ENCODE measurements at places on chromosomes 6 and 20.

GRCh38 chr6:140445474-140446004 lies 1071.1 kb upstream of the CITED2 start:
- no peak for DNase-seq

- no peak for DNase-seq
These were observed 23.0 kb upstream of the AVP start for GRCh38 chr20:3107464-3108025.

DNA sequence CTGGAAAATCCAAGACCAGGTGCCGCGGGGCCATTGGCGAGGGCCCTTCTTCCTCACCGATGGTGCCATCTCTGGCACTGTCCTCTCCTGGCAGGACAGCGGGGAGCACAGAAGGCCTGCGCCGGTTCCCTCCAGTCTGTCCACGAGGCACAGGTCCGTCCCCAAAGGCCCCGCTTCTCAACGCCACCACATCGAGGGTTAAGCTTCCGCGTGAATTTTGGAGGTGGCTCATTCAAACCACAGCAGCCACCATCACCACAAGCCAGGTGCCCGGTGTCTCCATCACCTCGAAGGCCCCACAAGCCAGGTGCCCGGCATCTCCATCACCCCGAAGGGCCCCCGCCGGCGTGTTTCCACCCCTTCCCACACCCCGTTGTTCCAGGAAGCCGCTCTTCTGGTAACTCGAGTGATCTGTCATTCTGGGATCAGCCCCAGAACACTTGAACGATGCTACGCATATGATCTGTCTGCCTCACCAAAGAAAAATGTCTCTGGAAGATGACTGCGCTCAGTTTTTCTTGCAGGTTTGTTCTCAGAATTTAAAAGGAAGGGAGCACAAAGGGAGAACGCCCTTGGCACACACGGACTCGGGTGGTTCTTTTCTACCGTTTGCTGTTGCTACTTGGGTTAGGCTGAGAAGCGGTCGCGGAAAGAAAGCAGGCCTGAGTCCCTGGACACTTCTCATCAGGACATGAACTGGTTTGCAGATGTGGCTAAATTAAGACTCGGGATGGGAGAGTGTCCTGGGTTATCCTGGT lies 9.9 kb upstream of the KIF25 start:
- DNase-seq: no peak

GRCh38 chr6:74114428-74114827 lies 418.4 kb downstream of the CD109 start:
- DNase-seq: no peak

DNA sequence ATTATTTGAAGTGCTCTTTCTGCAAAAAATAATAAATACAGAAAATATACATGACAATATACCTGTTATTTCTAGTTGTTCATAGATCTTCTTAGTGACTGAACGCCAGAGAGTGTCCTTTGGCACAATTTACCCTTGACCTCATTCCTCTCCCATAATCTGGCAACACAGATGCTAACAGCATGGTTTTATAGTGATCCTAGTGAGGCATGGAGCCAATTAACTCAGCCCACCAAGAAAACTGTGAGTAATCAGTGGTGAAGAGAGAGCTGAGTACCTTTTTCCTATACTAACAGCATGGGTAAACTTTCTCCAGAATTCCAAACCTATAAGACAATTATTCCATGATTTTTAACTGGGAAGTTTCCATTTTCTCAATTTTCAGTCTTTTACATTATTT lies 61.0 kb downstream of the VGLL2 start:
- no peak for DNase-seq

DNA sequence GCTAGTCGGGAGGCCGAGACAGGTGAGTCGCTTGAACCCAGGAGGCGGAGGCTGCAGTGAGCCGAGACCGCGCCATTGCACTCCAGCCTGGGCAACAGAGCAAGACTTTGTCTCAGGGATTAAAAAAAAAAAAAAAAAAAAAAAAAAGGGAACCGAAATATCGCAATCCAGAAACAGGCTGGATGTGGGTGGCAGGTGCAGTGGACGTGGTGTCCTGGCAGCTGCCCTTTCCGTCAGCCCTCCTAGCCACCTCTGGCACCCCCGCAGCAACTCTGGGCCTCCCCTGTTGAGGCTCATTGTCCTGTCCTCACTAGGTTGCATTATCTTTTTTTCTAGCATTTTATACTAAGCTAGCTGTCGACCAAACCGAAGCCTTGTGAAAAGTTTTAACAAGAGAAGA lies 113.5 kb downstream of the DTNBP1 start:
- no peak for DNase-seq

GRCh38 chr20:32204205-32205109 lies 3.1 kb downstream of the PLAGL2 start:
- no peak for DNase-seq

- peak; percentile 72 for DNase-seq
These were observed 81.4 kb downstream of the JARID2 start for GRCh38 chr6:15327271-15327670.

- peak; percentile 63 for DNase-seq
These were observed at the start of gene DNAAF9 for GRCh38 chr20:3407040-3407770. Gene DNAAF9, minus strand, starts transcription at chr20:3407669. Its CDS starts 112 bp downstream, at chr20:3407557.

DNA sequence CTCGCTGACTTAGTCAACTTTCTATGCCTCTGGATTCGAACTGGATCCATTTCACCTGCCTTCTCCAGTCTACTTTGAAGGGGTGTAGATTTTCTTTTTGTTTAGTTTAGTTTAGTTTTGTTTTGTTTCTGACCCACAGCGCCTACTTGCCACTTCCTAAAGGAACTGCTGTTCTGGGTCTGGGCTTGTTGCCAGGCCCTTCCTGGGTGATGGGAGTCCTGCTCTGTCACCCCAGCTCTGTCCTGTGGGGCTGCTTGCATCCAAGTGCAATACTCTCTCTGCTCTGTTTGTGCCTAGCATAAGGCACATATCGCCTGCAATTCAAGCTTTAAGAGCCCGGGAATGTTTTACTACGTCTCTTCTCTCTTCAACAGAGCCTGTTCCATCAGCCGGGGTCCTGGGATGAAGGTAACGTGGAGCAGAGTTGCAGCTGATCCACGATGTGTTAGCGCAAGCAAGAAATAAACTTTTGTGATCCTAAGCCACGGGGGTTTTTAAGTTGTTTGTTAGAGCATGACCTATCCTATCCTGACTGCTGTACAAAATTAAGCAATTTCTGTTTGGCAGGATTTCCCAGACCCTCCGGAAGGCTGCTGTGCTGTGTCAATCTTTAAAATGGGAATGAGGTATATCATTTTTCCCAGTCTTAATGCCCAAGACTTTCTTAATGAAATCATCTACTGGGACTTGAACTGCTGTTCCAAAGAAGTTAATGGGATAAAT lies 30.9 kb upstream of the TAGAP start:
- peak; percentile 25 for DNase-seq

DNA sequence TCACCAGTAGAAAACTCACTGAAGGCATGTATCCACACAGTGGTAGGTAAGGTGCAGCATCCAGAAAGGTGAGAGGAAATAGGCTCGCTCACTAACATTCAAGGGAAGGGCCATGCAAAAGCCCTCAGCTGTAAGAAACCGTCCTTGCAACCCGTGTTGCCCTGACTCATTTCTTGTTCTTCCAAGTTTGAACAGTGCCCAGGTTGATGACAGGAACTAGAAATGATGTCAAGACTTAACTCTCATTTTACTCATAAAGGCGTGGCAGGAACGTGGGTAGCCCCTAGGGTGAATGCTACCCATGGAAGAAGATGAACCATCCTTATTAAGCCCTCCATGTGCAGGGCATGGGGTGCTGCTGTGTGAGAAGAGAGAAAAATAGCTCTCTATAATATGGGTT lies 187.6 kb downstream of the CD83 start:
- DNase-seq: no peak

DNA sequence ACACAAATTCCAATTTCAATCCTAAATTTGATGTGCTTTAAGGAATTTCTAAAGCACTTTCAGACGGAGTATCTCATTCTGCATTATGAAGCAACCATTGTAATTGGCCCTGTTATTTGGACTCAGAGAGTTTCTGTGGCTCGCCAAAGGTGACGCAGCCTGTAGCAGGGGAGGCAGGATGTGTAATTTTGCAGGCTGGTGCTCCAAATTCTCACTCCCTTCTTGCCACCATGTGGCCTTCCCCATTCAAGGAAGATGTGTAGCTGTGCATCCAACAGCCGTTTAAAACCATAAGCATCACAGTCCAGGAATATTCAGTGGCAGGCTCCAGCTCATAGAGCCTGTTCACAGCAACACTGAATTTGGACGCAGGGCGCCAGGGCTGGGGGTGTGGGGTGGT lies 45.8 kb downstream of the AGPAT4 start:
- DNase-seq: peak; percentile 80

DNA sequence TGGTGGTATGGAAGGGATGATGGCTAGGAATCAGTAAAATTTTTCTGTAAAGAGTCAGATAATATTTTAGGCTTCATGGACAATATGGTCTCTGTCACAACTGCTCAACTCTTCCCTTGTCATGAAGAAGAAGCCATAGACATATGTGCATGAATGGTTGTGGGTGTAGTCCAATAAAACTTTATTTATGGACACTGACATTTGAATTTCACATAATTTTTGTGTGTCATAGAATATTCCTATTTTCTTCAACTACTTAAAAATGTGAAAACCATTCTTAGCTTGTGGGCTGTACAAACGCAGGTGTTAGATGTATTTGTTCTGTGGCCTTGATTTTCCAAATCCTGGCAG lies 59.9 kb downstream of the SYNDIG1 start:
- no peak for DNase-seq

- no peak for DNase-seq
These were observed 228.0 kb upstream of the SYNDIG1 start for GRCh38 chr20:24241466-24241865.

DNA sequence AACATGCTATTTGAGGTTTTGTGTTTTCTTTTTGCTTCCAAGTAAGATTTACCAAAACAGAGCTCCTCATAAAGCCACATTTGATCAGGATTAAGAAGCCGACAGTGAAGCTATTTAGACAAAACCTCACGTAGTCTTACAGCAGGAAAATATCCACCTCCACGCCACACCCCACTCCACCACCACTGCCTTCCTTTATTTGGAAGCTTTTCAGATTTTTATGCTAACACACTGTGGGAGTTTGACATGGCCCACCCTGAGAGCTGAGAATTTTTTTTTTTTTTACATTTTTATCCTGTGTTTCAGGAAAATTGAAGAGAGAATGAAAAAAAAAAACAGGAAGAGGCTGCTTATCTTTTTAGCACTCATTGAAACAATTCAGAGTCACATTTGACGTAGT lies 104.8 kb upstream of the MC3R start:
- DNase-seq: no peak

- DNase-seq: no peak
These were observed 147.4 kb downstream of the MOXD1 start for GRCh38 chr6:132253906-132254305.

- peak; percentile 99 for DNase-seq
These were observed at the start of the genes POLR1C and YIPF3 for GRCh38 chr6:43516697-43517504. Gene POLR1C, plus strand, starts transcription at chr6:43517089. Its CDS starts 21 bp downstream, at chr6:43517110. Gene YIPF3, minus strand, starts transcription at chr6:43516926. Its CDS starts 119 bp downstream, at chr6:43516807.

- DNase-seq: no peak
These were observed 67.6 kb downstream of the PSMG4 start for GRCh38 chr6:3326184-3326971.

- DNase-seq: no peak
These were observed 51.9 kb downstream of the UNC5CL start for GRCh38 chr6:40986921-40987819.

- DNase-seq: no peak
These were observed 11.4 kb downstream of the TRIM38 start for GRCh38 chr6:25973923-25974555.

- peak; percentile 84 for DNase-seq
These were observed 83.5 kb upstream of the SPTLC3 start for GRCh38 chr20:12925210-12925755.

GRCh38 chr20:40986774-40987173 lies 41.8 kb upstream of the TOP1 start:
- DNase-seq: no peak

DNA sequence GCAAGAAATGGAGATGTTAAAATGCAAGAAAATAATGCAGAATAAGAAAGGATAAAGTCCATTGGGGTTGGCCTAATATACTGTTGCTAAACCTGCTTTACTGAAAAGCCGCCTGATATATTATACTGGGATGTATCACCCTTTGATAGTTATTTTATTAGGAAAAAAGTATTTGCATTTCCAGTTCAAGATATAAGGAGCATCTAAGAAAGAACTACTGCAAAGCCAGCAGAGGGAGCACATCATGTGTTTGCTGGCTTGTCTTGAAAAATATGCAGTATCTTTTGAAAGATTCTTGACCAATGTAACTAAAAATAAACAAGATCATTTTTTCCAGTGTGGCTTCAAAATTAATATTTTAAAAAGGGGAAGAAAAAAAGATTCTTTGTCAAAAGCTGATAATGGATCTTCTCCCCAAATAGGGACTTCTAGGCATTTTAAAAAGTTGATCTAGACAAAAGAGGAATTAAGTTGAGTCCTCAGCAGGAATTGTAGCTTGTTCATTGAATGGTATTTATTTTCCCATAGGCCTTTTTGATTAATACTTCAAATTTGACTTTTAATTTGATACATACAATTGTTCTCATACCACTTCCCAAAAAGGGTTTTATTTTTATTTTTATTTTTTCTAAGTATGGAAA lies 214.9 kb downstream of the ZFAND3 start:
- peak; percentile 60 for DNase-seq

DNA sequence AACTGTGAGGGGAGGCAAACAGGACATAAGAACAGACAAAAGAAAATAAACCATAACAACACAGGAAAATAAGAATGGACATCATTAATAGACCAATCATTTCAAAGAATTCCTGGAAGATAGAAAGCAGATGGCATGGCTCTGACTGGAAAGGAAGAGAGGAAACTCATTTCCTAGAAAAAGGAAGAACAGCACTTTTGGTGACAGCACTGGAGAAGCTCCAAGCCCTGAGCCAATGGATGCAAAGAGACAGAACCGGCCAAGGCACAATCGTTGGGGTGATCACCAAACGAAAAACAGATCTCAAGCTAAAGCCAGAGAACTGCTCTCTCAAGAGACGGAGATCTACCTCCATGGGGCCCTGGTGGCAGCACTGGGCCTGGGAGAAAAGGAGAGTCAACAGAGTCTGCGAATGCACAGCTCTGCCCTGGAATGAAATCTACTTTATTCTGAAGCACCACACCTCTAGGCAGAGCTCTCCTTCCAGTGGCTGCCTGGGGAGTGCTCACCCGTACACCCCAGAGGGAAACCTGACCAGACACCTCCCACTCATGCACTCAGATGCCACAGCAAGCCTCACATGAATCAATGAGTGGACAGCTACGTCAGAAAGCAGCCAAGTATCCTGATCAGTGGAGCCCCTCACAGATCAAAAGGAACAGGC lies 24.2 kb downstream of the KIAA0319 start:
- peak; percentile 63 for DNase-seq

DNA sequence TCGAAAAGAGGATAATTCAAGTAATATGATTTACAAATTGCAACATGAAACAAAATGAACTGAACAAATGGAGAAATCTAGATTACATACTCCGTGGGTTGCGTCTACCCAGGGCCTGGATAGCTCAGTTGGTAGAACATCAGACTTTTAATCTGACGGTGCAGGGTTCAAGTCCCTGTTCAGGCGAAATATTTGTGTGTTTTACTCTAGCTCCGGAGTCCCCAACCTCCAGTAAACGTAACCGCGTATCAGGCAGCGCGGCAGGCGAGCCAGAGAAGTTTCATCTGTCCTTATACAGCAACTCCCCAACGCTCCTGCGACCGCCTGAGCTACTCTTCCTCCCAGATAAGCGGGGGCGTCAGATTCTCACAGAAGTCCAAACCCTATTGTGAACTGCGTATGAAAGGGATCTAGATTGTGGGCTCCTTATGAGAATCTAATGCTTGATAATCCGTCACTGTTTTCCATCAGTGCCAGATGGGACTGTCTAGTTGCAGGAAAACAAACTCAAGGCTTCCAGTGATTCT lies 176.1 kb downstream of the TRIM27 start:
- peak; percentile 78 for DNase-seq

Measured in cerebellar cortex (tissue), 1 donor.